ENCODE measurements at places on chromosomes 16 and 17.

- no peak for DNase-seq
Observed at GRCh38 chr17:36937959-36938565, 787 bp downstream of the LHX1 start.

DNA sequence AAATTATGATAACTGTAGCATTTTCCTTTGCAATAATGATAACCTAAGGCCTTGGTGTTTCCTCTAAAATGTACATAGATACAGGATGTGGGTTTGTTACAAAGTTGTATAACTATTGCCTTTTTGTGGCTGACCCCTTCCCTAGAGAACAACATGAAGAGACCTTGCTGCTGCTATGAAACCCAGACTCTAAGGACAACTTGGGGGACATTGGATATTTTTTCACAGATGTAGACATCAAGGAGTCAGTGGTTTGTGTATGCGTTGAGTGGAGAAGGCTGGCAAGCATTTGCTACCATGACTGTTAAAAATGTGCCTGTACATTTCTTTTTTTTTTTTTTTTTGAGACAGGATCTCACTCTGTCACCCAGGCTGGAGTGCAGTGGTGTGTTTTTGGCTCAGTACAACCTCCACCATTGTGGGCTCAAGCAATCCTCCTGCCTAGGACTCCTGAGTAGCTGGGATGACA lies 12.3 kb downstream of the HMOX2 start:
- DNase-seq, result no peak

GRCh38 chr17:77935121-77935571 lies 23.4 kb upstream of the TNRC6C start:
- DNase-seq, result no peak

- no peak for DNase-seq
Observed at GRCh38 chr17:179066-179432, 2.4 kb downstream of the DOC2B start.

GRCh38 chr17:30942308-30943079 lies 20.7 kb downstream of the ADAP2 start:
- no peak for DNase-seq

GRCh38 chr17:7700510-7700909 lies 4.5 kb upstream of the EFNB3 start:
- DNase-seq, result no peak

- DNase-seq, result peak; percentile 19
Observed at GRCh38 chr17:59914274-59914854, 21.4 kb downstream of the RPS6KB1 start.

- no peak for DNase-seq
Observed at GRCh38 chr16:57775661-57776469, 26.4 kb downstream of the KIFC3 start.

DNA sequence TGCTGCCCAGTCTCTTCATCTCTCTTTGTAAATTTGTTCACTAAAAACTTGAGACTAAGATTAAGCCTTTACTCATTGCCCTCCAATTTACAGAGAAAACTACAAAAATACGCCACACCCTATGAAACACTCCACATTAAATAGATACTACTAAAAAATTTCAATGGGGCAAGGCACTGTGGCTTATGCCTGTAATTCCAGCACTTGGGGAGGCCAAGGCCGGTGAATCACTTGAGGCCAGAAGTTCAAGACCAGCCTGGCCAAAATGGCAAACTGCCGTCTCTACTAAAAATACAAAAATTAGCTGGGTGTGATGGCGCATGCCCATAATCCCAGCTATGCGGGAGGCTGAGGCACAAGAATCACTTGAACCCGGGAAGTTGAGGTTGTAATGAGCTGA lies 3.8 kb downstream of the UBE2O start:
- no peak for DNase-seq

- peak; percentile 97 for DNase-seq
Observed at GRCh38 chr17:42548070-42548837, 4.5 kb upstream of the HSD17B1 start.

- no peak for DNase-seq
Observed at GRCh38 chr17:45396496-45397205, 36.0 kb downstream of the ARHGAP27 start.

GRCh38 chr16:70749681-70750601 lies 51.0 kb downstream of the VAC14 start:
- DNase-seq, result no peak

GRCh38 chr16:87765473-87765775 lies 362 bp downstream of the KLHDC4 start:
- DNase-seq, result peak; percentile 47

Measured in GM12892 (cell line).